ENCODE measurements at places on chromosomes 13 and 19.
A peak's percentile ranks its signal among the peaks of the same experiment; 100 is the strongest.

DNA sequence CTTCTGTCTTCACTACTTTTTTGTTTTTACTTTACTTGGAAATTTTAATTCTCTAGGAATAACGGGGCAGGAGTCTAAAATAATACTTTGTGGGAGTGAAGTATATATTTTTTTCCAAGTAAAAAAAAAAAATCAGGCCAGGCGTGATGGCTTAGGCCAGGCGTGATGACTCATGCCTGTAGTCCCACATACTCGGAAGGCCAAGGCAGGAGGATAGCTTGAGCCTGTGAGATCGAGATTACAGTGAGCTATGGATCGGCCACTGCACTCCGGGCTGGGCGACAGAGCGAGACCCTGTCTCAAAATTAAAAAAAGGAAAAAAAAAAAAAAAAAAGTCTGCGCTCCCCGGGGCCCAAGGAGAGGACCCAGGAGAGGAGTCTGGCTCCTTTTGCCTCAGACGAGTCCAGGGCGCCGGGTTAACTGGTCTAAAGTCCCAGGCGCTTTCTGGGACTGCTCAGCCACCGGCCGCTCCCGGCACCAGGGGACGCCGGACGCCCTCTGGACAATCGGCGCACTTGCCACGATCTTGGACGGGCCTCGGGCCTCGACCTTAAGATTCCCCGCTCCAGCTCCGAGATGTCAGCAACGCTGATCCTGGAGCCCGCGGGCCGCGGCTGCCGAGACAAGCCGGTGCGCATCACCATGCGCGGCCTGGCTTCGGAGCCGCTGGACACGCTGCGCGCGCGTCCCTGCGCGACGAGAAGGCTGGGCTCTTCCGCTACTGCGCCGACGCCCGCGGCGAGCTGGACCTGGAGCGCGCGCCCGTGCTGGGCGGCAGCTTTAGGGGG lies 2.7 kb upstream of the ZFP82 start:
- peak; percentile 6 for DNase-seq

DNA sequence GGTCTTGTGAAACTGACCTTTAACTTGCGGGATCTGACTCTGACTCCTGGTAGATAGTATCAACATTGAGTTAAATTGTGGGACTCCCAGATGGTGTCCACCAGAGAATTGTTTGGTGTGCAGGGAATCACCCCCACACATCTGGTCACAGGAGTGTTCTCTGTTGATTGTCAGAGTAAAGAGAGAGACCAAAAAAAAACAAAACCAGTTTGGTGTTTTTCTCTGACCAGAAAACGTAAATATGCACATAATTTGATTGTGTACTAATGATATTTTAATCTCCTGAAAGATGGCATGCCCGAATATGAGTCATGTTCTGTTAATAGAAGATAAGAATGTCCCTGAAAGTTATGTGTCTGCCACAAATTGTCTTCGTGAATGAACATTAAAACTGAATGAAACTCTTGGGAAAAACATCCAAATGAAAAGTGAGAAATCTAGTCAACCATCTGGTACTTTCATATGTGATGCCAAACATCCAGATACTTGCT lies 118.5 kb upstream of the GPC6 start:
- no peak for DNase-seq

DNA sequence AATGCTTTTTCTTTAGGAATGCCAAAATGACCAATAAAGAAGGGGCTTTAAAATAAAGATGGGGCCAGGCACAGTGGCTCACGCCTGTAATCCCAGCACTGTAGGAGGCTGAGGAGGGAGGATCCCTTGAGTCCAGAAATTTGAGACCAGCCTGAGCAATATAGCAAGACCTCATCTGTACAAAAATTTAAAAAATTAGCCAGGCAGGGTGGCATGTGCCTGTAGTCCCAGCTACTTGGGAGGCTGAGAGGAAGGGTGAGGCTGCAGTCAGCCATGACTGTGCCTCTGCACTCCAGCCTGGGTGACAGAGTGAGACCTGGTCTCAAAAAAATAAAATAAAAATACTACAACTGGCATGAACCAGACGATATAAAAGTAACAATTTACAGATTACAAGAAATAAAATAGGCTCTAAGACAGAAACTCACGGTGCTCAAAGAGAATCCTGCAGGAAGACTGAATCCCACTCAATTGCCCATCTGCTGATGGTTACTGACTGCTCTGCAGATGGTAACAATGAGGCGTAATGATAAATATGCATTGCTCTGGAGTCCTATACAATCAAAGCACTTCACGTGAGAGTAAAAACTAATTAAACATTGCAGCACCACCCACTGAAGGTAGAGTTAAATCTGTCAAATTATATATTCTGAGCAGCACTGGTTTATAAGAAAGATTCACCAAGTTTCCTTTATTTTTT lies 93.2 kb downstream of the LHFPL6 start:
- no peak for DNase-seq

DNA sequence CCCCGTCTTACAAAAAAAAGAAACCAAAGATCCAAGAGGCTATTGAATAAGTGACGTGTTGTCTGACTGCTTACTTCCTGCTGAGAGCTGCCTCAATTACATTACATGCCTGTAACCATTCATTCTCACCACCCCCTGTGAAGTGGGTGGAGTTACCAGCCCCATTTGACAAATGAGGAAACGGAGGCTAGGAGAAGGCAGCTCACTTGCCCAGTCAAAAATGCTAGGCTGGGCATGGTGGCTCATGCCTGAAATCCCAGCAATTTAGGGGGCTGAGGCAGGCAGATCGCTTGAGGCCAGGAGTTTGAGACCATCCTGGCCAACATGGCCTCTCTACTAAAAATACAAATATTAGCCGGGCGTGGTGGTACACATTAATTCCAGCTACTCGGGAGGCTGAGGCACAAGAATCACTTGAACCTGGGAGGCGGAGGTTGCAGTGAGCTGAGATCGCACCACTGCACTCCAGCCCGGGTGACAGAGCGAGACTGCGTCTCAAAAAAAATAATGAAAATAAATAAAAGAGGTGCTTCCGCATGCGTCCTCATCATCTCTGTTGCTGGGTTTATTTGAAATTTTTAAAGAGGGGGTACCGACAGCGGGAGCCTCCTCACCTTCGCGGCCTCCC lies 499 bp downstream of the LSM7 start:
- DNase-seq = no peak

- DNase-seq = no peak
These were observed 3.3 kb upstream of the EPOR start for GRCh38 chr19:11387162-11388034.

DNA sequence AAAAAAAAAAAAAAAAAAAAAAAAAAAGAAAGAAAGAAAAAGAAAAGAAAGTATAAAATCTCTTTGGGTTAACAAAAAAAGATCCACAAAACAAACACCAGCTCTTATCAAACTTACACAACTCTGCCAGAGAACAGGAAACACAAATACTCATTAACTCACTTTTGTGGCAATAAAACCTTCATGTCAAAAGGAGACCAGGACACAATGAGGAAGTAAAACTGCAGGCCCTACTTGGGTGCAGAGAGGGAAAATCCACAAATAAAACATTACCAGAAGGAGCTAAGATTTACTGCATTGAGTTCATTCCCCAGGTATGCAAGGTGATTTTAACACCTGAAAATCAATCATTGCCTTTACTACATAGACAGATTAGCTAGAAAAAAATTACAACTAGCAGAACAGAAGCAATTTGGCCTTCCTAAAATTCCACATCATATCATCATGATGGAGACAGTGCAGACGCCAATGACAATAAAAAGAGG lies 9.6 kb upstream of the CEACAM5 start:
- no peak for DNase-seq

- no peak for DNase-seq
These were observed 23.8 kb upstream of the MEDAG start for GRCh38 chr13:30882026-30882850.

DNA sequence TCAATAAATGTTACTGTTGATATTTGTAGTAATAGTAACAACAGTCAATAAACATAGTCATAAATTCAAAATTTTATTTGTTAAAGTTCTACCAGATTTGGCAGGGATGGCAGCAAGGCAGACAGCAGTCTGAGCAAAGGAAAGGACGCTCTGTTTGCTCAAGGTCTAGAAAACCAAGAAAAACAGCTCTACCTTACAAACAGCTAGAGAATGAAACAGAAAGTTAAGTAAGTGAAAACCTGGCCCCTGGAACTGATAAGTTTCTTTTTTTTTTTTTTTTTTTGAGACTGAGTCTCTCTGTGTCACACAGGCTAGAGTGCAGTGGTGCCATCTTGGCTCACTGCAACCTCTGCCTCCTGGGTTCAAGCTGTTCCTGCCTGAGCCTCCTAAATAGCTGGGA lies 27.9 kb downstream of the ENOX1 start:
- no peak for DNase-seq

- peak; percentile 43 for DNase-seq
These were observed 790 bp upstream of the SUGT1 start for GRCh38 chr13:52651897-52652195.

GRCh38 chr19:7515645-7516151 lies at the start of gene ZNF358:
TSS of gene ZNF358 (plus strand) at chr19:7516103. CDS start at chr19:7519243, 3,140 bp downstream.
- DNase-seq = peak; percentile 80

GRCh38 chr19:45772130-45772840 lies 3.2 kb upstream of the SIX5 start:
- DNase-seq = no peak

DNA sequence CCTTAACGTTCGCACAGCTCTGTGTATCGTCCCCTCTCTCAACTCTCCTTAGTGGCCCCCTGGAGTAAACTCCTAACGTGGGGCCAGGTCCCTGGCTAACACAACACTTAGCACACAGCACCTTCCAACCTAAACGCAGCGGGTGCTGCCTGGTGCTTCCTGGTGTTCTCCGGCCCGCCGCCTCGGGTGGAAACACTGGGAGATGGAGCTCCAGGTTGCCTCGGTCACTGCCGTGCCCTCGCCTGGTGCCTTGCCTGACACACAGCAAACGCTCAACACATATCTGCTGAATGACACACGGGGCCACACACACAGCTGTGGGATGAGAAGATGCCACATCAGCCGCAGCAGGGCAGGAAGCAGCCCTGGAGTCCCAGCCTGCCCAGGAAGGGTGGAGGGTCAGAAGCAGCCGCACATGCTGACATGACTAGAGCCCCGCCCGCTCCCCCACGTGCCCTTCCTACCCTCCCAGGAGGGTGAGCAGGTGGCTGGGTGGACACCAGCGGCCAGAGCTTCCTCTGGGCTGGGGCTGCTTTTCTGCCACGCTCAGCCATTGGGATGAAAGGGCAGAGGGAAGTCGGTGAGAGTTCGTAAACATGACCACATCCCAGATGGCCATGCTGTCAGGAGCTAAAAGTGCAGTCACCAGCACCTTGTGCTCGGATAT lies 6.6 kb downstream of the PEPD start:
- DNase-seq = no peak

GRCh38 chr13:61149331-61149730 lies 266.3 kb downstream of the PCDH20 start:
- no peak for DNase-seq

- no peak for DNase-seq
These were observed 2.7 kb downstream of the CALM3 start for GRCh38 chr19:46603752-46604231.

GRCh38 chr13:46170687-46171086 lies 11.3 kb downstream of the LCP1 start:
- DNase-seq = no peak

- no peak for DNase-seq
These were observed 29.7 kb downstream of the MLLT1 start for GRCh38 chr19:6250024-6250615.

- DNase-seq = no peak
These were observed 256.1 kb downstream of the FOXO1 start for GRCh38 chr13:40410315-40410714.

DNA sequence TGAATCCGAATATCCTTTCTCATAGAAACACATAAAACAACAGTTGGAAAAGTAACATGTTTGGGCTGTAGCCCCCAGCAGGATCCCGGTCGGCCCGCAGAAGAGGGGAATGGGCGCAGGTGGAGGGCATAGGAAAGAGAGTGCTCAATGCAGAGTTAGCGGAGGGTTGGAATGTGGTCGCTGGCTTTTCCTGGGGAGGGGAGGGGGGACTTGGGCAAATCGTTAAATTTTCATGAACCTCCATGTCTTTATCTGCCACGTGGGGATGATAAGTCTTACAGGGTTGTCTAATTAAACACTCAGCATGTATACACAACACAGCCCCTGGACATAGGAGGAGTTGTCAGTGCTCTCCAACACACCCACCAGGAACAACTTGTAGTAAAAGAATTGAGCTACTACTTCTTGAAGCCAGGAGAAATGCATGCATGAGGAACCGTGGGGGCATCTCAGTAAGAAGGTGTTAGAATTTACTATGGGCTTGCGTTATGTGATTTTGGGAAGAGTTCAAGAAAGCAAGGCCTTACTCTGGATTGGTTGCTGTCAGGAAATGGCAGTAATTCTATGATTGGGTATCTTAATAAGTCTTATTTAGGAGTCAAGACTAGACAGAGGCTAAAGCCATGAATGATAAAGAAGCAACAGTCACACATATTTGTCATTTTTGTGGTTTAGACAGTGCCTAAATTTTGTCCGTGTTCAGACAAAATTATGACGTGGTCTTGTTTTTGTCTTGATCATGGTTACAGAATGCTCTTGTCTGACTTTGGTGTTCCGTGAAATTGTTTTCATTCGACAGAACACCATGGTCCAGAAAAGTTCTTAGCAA lies 671 bp upstream of the SLC46A3 start:
- no peak for DNase-seq

- DNase-seq = no peak
These were observed 3.2 kb downstream of the LCP1 start for GRCh38 chr13:46178821-46179220.

- no peak for DNase-seq
These were observed 21.0 kb downstream of the TSHZ3 start for GRCh38 chr19:31328238-31328637.

DNA sequence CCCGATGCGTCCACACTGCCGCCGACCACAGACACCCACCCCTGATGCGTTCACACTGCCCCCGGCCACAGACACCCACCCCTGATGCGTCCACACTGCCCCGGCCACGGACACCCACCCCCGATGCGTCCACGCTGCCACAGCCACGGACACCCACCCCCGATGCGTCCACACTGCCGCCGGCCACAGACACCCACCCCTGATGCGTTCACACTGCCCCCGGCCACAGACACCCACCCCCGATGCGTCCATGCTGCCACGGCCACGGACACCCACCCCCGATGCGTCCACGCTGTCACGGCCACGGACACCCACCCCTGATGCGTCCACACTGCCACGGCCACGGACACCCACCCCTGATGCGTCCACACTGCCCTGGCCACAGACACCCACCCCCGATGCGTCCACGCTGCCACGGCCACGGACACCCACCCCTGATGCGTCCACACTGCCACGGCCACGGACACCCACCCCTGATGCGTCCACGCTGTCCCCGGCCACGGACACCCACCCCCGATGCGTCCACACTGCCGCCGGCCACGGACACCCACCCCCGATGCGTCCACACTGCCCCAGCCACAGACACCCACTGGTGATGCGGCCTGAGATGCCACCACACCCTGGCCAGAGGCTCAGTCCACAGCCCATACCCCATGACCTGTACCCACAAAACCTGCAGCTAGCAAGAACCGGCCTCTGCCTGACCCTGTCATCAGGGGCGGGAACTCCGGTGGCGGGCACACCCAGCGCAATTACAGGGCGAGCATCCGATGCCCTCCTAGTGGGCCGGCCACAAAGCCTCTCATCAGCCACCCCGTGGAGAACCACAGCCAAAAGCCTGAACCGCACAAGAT lies 28.4 kb downstream of the RASA3 start:
- no peak for DNase-seq
